ENCODE measurements at places on chromosomes 1 and 21. TPM values are rescaled to one million over a fixed set of nuclear protein-coding genes. Genes with fewer than 3 reads are reported as not detected.

The CD1D gene
- 1.7 TPM for total RNA-seq

The CHTOP gene
- 91.7 TPM for total RNA-seq

The AGT gene
- total RNA-seq, result 47.6 TPM

The IVL gene
- 43.4 TPM for total RNA-seq

The MRPL9 gene
- total RNA-seq, result 66.1 TPM

The BEST4 gene
- total RNA-seq, result 0.36 TPM

The ASPM gene
- total RNA-seq, result 0.42 TPM

The MROH9 gene
- total RNA-seq, result not detected

The ADAM30 gene
- not detected for total RNA-seq

The CD84 gene
- 7.7 TPM for total RNA-seq

The CADM3 gene
- 4.2 TPM for total RNA-seq

The HES4 gene
- total RNA-seq, result 63.6 TPM

The NBPF4 gene
- total RNA-seq, result 0.34 TPM

The EVI5 gene
- 37.7 TPM for total RNA-seq

The NTNG1 gene
- 9.9 TPM for total RNA-seq

The DDR2 gene
- total RNA-seq, result 60.3 TPM

The AGMAT gene
- 2.0 TPM for total RNA-seq

Measured in ureter (tissue), 1 donor.